NCI-H446 treated with DMSO at 0.1 percent for 48 hours (cell line): ENCODE measurements at places on chromosomes 3 and 15.
A peak's percentile ranks its signal among the peaks of the same experiment; 100 is the strongest.

GRCh38 chr3:144287001-144287400, 315.4 kb downstream of the DIPK2A start:
- no peak for DNase-seq

- peak; percentile 30 for DNase-seq
These were observed 5.9 kb downstream of the FLNB start for GRCh38 chr3:58013973-58014649.

GRCh38 chr3:159458982-159459381, 529.7 kb upstream of the IL12A start:
- DNase-seq: no peak

DNA sequence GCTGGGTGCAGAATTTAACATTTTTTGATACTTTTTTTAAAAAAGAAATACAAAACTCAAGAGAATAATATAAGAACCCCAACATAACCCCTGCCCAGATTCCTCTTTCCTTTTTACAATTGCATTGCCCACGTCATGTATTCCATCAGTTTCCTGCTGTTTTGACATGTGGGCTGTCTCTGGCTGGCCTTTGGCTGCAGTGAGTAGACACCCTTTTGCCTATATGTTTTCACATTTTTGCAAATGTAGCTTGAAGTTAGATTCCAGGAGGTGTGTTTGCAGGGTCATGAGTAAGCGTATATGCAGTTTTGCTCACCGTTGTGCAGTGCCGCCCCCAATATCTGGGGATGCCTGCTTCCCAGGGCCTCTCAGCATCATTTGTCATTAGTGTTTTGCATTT, 28.0 kb upstream of the ATP10A start:
- no peak for DNase-seq

DNA sequence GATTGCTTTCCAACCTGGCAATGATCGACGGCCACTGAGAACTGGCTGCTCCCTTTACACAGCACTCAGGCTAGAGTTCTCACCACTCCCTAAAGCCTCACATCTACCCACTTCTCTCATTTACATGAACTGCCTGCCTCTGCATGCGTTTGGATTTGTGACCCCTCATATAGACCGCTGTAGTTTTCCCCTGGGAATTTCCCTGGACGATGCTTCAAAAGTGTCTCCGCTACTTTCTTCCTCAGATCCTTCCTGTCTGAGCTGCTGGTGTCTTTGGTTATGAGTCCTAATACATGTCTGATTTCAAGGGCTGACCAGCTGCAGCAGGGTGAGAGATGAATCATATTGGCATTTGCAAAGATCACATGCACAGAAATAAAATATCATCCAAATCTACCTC, 116.7 kb upstream of the ETV5 start:
- DNase-seq: no peak

DNA sequence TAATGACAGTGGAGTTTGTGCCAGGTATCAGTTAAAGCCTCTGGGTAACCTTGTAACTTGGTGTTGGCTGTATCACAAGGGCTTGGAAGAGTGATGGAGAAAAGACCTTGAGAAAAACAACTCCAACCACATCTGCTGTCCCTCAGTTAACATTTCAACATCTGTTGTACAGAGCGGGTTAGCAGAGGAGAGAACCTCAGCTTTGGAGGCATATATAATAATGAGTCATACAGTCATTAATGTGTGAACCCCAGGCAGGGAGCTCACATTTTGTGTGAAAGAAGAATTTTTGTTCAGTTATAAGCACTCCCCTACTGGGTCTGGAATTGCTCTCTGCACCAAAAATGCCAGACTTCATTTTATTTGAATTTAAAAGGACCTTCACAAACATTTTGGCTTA, 439.5 kb downstream of the PDCD6IP start:
- no peak for DNase-seq

- DNase-seq: peak; percentile 90
These were observed 36.9 kb downstream of the SH3BP5 start for GRCh38 chr3:15295506-15295905.

DNA sequence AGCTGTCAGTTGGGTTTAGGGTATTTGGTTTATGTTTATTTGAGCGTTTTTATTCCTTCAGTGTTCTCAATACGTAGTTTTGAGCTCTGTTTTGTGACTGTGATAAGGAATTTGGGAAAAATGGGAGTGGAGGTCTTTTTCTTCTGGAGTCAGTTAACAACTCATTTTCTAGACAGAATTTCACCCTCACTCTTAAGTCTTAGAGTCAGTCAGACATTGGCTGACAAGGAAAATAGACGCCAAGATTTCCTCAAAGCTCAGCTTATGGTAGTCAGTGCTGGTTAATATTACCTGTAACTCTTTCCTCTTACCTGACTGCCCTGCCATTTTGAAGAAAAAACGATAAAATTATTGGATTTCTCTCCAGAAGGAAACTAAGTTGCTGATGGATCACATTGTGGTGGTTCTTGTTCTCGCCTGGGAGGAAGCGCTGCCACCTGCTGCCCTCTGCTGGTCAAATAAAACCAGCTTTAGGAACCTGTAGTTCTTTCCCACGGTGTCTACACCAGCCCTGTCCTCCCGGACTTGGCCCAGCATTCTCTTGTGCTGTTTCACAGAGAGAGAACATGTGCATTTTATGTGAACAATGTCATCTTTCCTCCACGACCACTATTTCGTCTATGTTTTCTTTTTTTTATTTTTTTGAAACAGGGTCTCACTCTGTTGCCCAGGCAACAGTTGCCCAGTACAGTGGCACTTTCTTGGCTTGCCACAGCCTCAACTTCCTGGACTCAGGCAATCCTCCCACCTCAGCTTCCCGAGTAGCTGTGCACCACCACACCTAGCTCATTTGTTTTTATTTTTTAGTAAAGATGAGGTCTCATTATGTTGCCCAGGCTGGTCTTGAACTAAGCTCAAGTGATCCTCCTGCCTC, 41.4 kb upstream of the UMPS start:
- peak; percentile 51 for DNase-seq

DNA sequence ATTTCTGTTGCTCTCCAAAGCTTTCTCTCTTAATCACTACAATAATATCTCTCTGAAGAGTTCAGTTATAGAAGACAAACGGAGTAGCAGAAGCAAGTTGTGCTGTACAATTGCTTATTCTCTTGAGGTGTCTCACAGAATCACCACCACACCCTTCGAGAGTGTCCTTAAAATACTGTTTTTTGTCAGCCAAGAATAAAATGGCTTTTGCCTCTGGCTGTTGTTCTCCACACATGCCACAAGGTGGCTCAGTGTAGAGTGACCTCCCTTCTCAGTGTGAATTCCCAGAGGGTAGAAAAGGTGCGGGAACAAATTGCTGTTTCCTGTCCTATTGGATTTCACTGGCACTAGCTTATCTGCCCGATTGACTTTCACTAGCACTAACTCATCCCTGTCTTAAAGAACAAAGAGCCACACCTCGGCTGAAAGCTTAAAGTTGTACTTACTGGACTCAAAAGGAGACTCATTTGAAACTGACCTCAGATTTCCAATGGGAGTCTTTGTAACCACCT, 134.2 kb upstream of the SATB1 start:
- no peak for DNase-seq

- DNase-seq: no peak
These were observed 7.4 kb downstream of the SLC35A5 start for GRCh38 chr3:112569265-112569664.

DNA sequence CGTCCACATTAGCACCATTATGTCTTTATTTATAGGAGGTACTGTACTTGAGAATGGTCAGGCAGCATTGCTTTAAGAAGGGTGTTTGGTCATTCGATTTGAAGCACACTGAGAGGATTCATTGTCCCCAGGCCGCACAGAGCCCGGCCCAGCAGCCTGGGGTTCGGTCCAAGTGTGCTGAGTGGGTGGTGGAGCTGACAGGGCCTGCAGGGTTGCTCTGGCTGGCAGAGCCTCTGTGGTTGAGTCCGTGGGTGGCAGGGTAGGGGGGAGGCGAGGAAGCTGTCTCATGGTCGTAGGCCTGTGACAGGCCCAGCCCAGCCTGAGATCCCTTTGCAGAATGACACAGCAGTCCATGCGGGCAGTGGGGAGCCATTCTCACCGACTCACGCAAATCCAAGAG, 227.7 kb upstream of the TOPAZ1 start:
- DNase-seq: no peak

DNA sequence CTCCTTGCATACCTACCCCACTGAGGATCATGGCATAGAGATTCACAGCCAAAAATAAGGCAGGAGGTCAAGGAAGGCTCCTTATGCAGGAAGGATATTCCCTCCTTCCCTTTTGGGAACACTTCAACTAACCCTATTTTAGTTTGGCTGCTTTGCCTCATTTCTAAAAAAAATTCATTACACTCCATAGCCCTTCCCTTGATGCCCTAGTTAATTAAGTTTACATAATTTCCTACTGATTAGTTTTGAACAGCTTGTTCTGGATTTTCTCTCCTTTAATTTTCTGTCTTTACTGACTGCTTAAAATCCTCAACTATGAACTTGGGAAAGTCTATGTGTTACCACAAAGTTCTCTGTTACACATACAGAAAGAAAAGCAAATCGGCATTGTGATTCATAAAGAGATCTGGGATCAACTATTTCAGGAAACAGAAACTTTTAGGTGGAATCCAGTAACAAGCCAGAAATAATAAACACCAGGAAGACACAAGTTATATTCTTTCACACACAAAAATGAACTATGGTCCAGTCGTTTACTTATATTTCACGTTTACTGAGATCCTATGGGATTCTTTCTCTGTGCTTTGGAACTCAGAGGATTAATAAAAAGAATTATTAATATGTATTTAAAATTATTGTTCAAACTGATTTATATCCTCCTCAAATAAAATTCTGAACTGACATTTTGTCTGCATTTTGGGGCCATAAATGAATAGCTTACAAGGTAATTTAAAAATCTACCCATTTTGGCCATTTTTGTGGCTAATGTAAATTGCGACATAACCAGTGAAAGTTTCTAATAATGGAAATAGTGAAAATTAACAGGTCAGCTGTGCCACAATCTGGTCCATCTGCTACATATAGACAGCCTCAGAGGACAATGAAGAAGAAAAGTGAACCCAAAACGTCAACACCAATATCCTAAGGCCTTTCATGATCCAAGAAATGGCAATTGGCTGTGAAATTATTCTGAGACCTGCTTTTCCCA, 113.8 kb downstream of the FRMD5 start:
- no peak for DNase-seq

DNA sequence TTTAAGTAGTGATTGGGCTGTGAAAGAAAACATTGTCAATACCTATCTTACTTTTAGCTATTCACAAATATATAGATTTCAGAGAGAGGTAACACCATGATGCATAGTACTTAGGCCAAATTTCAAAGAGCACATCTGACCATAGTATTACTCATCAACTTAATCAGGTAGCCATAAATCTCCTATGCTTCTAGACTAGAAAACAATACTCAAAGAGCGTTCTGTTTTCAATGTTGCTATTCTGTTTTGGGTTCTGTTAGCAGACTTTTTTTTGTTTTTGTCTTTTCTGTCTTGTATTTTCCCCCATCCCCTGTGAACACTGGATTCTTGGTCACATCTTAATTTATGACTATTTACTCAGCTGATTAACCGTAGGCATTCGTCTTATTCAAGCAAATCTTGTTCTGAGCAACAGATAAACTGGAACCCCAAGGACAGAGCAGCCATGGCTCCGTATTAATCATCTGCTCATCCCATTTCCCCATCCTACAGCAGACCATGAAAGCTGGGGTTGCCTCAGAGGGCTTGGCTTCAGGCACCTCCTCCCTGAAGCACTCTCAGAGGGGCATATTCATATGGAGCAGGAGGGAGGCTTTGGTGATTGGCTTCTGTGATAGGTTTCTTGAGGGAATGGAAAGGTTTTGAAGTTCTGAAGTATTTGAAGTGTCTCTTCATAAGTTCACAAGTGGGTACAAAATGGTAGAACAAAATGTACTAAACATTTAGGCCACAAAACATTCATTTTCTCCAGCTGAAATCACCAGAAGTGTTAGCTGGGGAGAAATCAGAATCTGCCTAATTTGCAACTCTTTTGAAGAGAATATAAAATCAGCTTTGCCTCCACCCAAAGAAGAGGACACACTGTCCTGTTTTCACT, 105.3 kb downstream of the TNIK start:
- no peak for DNase-seq

GRCh38 chr15:78104119-78104479, 11.7 kb downstream of the SH2D7 start:
- DNase-seq: no peak

DNA sequence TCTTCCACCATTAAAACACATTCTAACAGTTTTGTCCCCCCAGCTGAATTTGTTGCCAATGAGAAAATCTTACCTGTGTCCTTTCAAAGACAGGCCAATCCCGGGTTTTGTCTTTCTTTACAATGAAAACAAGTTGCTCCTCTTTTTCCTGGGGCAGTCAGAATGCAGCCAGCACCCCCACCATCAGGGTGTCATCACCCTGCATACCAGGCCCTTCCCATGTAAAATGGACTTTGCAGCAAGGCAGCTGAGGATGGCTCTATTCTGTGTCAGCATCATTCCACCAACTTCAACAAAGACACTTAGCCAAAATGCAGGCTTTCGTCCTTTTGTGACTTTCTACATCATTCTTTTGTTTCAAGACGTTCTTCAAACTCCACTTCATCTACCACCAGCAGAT, 490.9 kb downstream of the OCA2 start:
- no peak for DNase-seq

DNA sequence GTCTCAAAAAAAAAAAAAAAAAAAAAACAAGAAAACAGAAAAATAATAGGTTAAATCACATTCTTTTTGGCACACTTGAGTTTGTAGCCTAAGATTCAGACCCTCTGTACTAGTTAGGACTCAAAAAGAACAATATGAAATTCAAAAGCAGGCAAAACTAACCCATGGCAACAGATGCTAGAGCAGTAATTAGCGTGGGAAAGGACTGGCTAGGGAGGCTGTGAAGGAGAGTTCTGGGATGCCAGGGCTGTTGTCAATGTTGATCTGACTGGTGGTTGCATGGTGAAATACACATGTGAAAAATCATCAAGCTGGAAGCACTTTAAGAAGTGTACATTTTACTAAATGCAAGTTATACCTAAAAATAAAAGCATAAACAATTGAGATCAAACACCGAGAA, 35.6 kb downstream of the KLHL6 start:
- DNase-seq: no peak

DNA sequence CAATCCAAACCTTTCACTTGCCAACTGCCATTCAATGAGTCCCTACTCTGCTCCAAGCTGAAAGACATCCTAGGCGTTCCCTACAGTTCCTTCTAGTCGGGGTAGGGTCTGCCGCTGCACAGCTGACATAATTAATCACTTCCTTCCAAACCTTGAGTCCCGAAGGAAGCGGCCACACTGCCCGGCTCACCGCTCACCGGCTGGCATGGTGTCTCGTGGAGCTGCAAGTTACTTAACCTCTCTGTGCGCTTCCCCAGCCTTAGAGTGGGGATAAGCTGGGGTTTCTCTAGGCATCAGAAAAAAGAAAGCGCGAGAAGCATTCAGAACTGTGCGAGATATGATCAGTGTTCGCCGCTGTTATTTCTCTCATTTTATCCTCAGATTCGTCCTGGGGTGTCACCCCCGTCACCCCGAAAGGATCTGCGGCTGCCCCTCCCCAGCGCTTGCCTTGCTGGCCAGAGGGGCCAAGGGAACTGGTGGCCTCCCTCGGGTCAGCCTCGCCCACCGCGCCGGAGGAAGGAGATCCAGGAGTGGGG, 748 bp downstream of the MRPS25 start:
- no peak for DNase-seq

GRCh38 chr3:78703944-78704343, 1063.9 kb downstream of the ROBO1 start:
- DNase-seq: no peak
